Frontal cortex (tissue), 4 donors: ENCODE measurements at places on chromosomes 4 and X.

GRCh38 chr4:178899084-178899483 is 1456.8 kb upstream of the AGA start:
- DNase-seq: no peak

GRCh38 chr4:73843369-73843768 is 6.9 kb downstream of the CXCL6 start:
- no peak for DNase-seq

- DNase-seq: no peak
Measured at GRCh38 chr4:102403116-102403515, 57.8 kb upstream of the SLC39A8 start.

DNA sequence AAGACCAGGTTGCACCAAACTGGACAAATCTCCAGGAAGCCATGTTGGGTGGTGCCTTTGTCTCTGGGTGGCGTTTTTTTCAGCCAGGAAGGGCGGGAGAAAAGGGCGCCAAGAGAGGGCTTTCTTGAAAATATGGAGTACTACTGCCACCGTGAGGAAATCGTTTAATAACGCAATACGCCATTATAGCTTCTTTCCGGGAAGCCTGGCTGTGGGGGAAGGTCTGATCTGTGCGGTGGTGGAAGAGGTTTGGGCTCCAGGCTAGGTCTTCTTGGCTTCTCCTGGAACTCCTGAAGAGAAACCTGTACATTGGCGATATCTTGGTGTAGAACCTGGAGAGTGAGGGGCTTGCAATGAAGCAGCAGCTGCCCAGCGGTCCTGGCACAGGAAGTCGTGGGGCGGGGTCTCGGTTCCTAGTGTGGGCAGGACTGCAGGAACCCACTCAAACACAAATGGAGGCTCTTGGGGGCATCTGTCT is 202.7 kb downstream of the OR13H1 start:
- no peak for DNase-seq

- no peak for DNase-seq
Measured at GRCh38 chr4:153087671-153088194, 116.5 kb upstream of the TRIM2 start.

- no peak for DNase-seq
Measured at GRCh38 chr4:127446427-127446885, 186.3 kb upstream of the INTU start.

DNA sequence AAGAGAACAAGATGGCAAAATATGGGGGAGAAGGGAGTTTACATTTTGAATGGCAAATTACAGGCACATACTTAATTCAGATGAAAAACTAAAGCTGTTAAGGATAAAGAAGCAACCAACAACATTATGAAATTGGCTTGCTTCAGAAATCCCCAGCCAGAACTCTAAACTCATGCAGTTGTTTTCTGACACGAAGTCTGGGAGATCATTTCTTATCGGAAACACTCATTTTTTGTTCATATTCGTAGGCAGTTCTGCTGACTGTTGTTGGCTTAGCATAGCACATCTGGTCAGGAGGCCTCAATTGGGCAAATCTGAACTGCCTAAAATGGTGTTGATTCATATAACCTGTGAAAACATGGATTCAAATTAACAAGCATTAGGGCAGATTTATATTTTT is 33.0 kb upstream of the ARHGAP6 start:
- DNase-seq: no peak

- DNase-seq: peak; percentile 3
Measured at GRCh38 chr4:103996064-103996463, 276.3 kb upstream of the TACR3 start.
